CD8-positive, alpha-beta memory T cell (primary cell): ENCODE measurements at places on chromosomes 6 and 20. TPM values are rescaled to one million over a fixed set of nuclear protein-coding genes. Genes with fewer than 3 reads are reported as not detected.

DNA sequence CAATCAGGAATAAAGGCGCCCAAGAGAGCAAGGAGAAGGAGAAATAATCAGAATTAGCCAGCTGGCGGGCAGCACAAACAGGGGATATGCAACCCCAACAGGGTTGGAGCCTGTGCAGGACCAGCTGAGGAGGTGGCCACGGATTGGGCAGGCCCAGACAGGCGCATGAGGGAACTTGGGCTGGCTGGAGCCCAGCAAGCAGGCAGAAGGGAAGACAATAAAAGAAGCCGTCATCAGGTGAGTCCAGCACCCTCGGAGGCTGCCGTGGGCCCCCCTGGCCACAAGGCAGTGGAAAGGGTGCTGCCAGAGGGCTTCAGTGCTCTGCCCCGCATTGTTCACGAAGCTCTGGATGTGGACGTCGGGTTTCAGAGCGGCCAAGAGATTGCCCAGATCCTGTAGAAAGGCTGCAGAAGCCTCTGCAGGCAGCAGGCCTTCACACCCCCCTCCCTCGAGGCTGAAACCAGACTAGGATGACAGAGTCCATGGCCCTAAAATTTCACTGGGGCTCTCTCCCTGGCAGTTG, 28.4 kb upstream of the MAFB start:
- H3K36me3 ChIP-seq: no peaks in the 10 kb centered on the region
- peaks cover 5% of the 10 kb centered on the region for H3K27me3 ChIP-seq
- no peak for DNase-seq
- no peak overlapping the region for H3K27ac ChIP-seq
- no peaks in the 10 kb centered on the region for H3K4me1 ChIP-seq
- H3K4me3 ChIP-seq: no peak overlapping the region

DNA sequence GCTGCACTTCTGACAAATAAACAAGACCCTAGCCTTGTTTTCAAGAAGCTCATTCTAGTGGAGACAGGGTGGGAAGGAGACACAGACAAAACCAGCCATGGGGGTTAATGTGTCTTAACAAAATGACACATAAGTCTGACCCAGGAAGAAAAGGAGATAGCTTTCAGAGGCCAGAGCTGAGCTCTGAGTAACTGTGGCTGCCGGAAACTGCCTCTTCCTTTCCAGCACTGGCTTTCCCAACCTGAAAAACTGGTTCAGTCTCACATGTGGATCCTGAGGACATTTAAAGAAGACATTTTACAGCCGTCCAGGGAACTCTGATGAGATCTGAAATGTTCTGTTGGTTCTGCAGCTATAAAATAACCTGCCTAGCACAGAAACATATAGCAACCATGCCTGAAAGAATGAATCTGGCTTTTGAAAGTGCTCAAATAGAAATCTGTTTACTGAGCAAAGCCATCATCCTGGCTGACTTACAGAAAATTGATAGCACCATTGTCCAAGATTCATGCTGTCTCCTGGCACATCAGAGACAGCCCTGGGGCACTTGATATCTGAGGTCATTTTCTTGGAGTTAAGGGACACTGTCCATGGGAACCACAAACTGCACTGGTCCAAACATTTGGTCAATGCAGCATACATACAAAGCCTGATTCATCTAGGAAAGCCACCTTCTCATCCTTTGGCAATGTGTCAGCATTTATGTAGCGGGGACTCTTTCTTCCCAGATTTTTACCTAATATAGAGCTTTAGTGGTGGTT, 83.2 kb upstream of the PAX1 start:
- no peak overlapping the region for H3K27ac ChIP-seq
- H3K36me3 ChIP-seq: no peaks in the 10 kb centered on the region
- DNase-seq: no peak

DNA sequence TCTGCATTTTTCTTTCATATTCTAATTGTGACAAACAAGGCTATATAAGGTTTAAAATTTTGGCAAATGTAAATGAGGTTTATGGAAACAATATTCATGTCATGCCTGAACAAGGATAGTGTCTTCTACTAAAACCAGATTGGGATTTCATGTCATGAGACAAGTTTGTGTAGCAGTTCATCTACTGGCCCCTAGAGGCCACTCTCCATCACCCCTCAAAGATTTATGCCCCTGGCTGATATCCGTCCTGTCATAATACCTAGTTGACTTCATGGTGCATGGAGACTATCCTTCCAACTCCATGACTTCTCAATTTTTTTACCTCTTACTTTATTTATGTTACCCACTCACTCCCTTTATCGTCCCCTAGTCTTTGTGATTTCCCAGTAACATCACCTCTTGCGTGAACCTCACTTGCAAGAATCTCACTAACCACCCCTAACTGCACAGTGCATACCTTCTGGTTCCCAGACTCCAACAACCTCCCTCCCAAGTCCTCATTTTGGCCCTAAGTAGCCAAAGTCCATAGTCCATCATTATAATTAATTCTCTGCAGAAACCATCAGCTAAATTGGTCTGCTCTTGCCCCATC, 179.8 kb downstream of the TASP1 start:
- H3K27me3 ChIP-seq: no peaks in the 10 kb centered on the region
- H3K36me3 ChIP-seq: no peaks in the 10 kb centered on the region
- DNase-seq: no peak
- H3K4me3 ChIP-seq: no peak overlapping the region
- H3K4me1 ChIP-seq: no peaks in the 10 kb centered on the region

DNA sequence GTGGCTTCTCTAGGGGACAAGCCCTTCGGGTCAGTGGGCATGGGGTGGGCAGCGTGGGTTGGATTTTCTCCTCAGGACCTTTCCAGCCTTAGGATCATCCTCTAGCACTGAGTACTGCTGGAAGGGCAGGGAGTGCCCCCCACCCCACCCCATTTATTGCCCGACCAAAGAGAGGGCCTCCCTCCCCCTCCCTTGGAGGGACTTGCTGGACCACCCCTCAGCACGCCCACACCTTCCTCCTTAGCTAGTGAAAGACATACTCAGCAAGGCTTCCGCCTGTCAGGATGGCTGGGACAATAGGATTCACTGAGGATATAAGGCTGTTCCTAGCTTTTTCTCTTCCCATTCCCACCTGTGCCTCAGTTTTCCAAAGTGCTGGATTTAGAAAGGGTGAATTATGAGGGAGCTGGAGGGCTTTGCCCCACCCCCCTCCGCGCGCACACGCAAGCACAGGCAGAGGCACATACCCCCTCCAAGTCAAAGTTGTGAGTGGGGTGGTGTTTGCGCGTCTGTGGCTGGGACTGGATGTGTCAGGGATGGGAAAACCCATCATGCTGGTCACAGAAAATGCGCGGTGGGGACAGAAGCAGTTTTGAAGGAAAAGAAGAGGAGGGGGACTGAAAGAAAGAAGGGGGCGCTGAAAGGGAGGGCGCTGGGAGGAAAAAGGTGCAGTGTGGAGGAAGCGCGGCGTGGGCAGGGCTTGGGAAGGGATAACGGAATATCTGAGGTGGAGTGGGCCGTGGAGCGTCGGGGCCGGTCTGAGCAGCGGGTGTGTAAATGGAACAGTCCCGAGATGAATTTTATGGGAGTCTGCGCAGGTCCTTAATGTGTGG, 693 bp upstream of the SLC29A1 start:
- no peak overlapping the region for H3K27ac ChIP-seq
- H3K4me3 ChIP-seq: peak overlapping the region; percentile 62
- H3K36me3 ChIP-seq: no peaks in the 10 kb centered on the region
- peaks cover 5% of the 10 kb centered on the region for H3K27me3 ChIP-seq
- no peak for DNase-seq

GRCh38 chr20:46416421-46416820, 10.0 kb upstream of the ELMO2 start:
- DNase-seq: no peak
- peaks cover 5% of the 10 kb centered on the region for H3K27me3 ChIP-seq
- H3K36me3 ChIP-seq: no peaks in the 10 kb centered on the region

DNA sequence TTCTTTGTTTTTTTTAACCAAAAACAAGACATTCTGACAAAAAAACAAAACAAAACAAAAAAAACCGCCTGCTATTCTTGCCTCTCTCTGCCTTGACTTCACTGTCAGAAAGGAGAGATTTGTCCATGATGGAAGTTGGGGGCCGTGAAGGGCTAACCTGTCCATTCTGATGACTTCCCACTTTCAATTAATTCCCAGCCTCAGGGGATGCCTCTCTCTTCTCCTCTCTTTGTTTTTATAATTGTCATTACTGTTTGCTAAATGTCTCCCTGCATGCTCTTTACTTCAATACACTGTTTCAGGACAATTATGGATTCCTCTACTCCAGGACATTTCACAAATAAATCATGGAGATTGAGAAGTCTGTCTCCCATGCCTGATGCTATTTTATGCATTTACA, 130.5 kb upstream of the CNR1 start:
- H3K4me3 ChIP-seq: no peak overlapping the region
- H3K4me1 ChIP-seq: no peaks in the 10 kb centered on the region
- H3K36me3 ChIP-seq: no peaks in the 10 kb centered on the region
- DNase-seq: no peak
- H3K27ac ChIP-seq: no peak overlapping the region

GRCh38 chr20:44696315-44696714, 18.9 kb upstream of the CCN5 start:
- H3K4me3 ChIP-seq: no peak overlapping the region
- H3K36me3 ChIP-seq: no peaks in the 10 kb centered on the region
- H3K27me3 ChIP-seq: no peaks in the 10 kb centered on the region
- no peak overlapping the region for H3K27ac ChIP-seq
- H3K4me1 ChIP-seq: no peaks in the 10 kb centered on the region
- DNase-seq: no peak

DNA sequence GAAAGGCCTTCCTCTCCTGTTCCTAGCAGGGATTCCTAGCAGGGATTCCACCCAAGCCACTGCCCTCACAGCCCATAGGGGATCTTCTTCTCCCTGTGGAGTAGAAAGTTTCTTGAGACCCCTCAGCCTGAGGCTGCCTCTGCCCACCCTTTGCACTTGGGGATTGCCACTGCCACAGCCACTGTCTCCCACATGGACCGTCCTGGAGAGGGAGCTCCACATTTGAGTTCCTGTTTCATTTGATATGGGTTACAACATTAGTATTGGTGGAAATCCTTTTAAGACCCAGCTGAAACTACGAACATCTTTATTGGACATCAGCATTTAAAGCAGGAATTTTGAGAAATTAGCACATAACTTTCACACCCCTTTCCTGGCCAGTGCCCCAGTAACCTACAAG, 25.6 kb downstream of the HLA-G start:
- no peak overlapping the region for H3K4me3 ChIP-seq
- peaks cover 19% of the 10 kb centered on the region for H3K27me3 ChIP-seq
- no peak for DNase-seq
- no peak overlapping the region for H3K27ac ChIP-seq
- H3K4me1 ChIP-seq: no peaks in the 10 kb centered on the region

GRCh38 chr6:56689114-56689513, 46.4 kb upstream of the DST start:
- H3K4me1 ChIP-seq: no peaks in the 10 kb centered on the region
- H3K36me3 ChIP-seq: no peaks in the 10 kb centered on the region
- no peak for DNase-seq
- no peaks in the 10 kb centered on the region for H3K27me3 ChIP-seq
- no peak overlapping the region for H3K4me3 ChIP-seq

- H3K4me3 ChIP-seq: no peak overlapping the region
- H3K4me1 ChIP-seq: no peaks in the 10 kb centered on the region
- DNase-seq: no peak
These were observed 443.9 kb downstream of the CDKAL1 start for GRCh38 chr6:20978151-20978614.

GRCh38 chr6:71203206-71203605, 85.4 kb upstream of the OGFRL1 start:
- no peak for DNase-seq
- no peak overlapping the region for H3K27ac ChIP-seq
- no peaks in the 10 kb centered on the region for H3K27me3 ChIP-seq
- no peaks in the 10 kb centered on the region for H3K36me3 ChIP-seq

DNA sequence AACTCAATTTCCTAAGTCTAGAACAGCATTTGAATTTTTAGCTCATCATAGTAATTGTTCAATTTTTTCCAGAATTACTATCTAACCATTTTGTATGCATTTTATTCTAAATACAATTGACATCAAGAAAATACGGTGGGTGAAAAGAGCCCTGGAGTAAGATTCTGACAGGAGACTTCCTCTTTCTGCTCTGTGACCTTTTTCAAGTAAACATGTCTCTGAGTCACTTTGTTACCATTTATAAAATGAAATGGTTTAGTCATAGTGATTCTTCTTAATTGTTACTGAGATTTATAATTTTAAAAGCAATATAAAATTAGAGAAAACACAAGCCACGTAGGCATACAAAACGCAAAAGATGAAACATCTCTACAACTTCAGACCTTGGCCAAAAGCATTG, 80.2 kb downstream of the PLCB1 start:
- no peak overlapping the region for H3K4me3 ChIP-seq
- DNase-seq: no peak
- no peaks in the 10 kb centered on the region for H3K36me3 ChIP-seq
- H3K27ac ChIP-seq: no peak overlapping the region
- H3K27me3 ChIP-seq: no peaks in the 10 kb centered on the region

- H3K27ac ChIP-seq: no peak overlapping the region
- H3K4me1 ChIP-seq: peaks cover 7% of the 10 kb centered on the region
- no peak for DNase-seq
- no peaks in the 10 kb centered on the region for H3K36me3 ChIP-seq
- no peak overlapping the region for H3K4me3 ChIP-seq
These were observed 502.8 kb upstream of the JARID2 start for GRCh38 chr6:14743144-14743473.

GRCh38 chr6:156620331-156620730, 156.8 kb upstream of the ARID1B start:
- H3K27ac ChIP-seq: no peak overlapping the region
- no peaks in the 10 kb centered on the region for H3K4me1 ChIP-seq
- no peak for DNase-seq
- no peaks in the 10 kb centered on the region for H3K36me3 ChIP-seq

DNA sequence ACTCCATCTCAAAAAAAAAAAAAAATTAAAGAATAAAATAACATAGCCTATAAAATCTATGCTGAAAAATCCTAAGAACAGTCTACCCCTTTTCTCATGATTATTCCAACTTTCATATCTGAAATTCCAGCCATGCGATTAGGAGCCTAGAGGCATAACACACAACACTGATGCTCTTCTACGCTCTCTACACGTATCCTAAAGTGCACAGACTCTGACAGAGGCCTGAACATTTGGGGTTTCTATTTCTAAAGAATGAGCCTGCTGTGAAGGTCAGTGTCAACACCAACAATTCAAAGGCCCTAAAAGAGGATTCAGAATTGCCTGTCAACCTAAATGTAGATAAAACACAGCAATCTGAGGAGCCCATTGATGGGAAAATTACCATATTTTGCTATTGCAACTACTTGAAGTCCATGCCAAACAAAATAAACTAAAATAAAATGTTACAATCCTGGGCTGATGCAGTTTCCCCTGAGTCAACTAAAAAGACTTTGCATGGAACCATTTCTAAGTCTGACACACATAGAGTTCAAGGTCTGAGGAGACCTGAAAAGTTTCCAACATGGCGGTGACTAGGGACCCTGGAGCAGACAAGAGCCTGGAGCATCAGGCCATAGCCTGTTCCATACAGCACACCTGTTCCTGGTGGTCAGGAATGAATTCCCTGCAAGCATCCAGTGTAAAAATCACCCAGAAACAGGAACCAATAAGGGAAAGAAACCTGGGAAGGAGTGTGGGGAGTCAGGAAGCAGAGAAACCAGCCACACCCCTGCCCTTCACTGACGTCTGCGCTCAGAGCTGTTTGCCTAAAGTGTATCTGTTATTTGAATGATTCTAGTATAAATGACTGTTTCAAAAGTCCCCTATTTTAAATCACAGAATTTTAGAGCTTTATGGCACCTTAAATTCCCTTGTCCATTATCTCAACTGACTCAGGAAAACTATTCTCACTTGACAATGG, 11.8 kb downstream of the NINL start:
- no peak for DNase-seq
- H3K27me3 ChIP-seq: no peaks in the 10 kb centered on the region
- no peak overlapping the region for H3K27ac ChIP-seq

Gene PACSIN1
- total RNA-seq: 0.64 TPM

Gene TRIM15
- not detected for total RNA-seq

Gene TGIF2
- total RNA-seq: 49.8 TPM

Gene SMOC2
- total RNA-seq: not detected
